Activated CD4-positive, alpha-beta T cell treated with anti-CD3 and anti-CD28 coated beads, Interleukin-2, Interleukin-6, amounts not matched to agents 100 ng/mL and 50 ng/mL, durations not matched to agents 16 hours and 8 hours (primary cell): ENCODE measurements at places on chromosomes 1 and 21.
A peak's percentile ranks its signal among the peaks of the same experiment; 100 is the strongest.

DNA sequence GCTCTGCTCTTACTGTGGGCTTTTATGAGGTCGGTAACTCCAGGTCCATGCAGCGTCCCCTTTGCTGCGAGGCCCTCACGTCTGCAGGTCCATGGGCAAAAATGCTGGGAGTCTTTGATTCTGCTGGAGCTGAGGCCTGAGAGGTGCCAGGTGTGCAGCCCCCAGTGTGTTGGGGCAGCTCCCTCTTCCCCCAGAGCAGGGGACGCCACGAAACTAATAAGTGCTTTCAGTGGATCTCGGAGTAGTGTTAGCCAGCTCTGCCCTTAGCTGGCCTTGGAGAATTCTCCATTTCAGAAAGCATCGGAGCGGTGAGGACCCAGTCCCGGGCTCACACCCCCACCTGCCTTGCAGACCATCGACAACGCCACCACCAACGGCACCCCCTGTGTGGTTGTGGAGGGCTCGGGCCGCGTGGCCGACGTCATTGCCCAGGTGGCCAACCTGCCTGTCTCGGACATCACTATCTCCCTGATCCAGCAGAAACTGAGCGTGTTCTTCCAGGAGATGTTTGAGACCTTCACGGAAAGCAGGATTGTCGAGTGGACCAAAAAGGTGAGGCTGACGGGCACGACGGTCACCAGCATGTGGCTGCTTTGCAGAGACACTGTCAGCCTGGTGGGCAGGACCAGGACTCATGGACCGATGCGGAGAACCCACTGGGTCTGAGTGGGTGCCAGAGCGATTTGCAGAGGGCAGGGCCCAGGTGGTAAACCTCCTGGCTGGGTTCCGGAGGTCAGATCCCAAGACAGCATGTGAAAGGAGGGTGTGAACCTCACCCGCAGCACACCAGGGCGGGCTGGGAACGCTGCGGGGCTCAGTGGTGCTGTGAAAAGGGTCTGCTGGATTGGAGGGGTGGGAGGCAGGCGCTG lies 25.5 kb downstream of the TRPM2 start:
- DNase-seq, result no peak

DNA sequence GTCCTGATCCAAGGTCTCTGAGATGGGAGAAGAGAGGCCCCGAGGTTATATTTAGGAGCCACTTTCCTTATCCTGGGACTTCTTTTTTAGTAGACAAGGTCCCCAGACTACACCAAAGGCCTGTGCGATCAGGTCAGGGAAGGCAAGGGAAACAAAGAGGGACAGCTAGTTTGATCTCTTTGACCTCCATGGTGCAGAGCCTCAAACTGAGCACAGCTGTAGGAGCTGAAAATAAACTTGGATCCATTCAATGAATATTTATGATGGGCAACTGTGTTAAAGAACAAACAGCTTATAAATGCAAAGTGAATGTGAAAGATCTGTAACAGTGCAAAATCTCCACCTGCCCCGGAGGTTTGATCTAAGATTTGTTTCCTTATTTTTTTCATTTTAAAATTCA lies 256.6 kb downstream of the DYRK1A start:
- no peak for DNase-seq

DNA sequence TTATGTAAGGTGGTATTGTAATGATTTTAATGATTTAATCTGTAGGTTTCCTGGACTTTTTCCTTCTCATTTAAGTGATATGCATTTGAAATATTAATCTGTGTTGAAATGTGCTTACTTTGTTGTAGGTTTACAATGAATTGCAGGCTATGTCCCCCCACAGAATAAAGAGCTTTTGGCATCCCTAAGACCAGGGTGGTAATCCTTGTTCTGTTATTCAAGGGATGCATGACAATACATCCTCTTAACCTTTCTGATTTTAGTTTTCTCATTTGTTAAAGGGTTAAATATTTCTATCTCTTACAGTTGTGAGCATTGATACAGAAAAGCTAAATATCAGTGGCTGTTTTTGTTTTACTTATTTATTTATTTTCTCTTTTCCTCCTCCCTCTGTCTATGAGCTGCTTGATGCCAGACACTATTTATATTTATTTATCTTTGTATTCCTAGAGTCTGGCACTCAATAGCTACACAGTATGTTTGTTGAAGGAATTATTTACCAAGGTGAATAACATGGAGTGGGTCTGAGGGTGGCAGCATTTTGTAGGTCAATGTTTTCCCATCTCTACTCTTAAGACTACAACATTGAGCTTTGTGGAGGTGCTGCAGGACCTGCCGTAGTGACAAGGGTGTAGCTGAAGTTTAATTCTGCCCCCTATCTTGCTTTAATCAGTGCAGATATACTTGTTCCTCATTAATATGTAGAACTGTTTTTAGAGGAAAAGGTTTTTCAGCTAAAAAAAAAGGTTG lies 19.9 kb upstream of the ADGRL2 start:
- no peak for DNase-seq

DNA sequence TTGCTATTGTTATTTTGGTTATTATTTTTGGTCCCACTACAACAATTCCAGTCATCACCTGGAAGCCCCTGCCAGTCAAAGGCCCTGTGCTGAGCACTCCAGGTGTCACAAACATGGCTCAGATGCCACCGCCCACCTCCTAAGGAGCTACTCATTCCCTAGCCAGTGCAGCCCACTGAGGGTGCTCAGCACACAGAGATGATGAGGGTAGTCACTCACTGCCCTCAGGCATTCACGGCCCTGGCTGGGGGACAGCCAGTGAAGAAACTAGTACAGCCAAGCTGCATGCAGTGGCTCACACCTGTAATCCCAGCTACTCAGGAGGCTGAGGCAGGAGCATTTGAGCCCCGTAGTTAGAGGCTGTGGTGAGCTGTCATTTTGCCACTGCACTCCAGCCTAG lies 42.3 kb downstream of the NIPAL3 start:
- no peak for DNase-seq

GRCh38 chr1:188027613-188028012 lies 1198.9 kb downstream of the PLA2G4A start:
- peak; percentile 1 for DNase-seq

DNA sequence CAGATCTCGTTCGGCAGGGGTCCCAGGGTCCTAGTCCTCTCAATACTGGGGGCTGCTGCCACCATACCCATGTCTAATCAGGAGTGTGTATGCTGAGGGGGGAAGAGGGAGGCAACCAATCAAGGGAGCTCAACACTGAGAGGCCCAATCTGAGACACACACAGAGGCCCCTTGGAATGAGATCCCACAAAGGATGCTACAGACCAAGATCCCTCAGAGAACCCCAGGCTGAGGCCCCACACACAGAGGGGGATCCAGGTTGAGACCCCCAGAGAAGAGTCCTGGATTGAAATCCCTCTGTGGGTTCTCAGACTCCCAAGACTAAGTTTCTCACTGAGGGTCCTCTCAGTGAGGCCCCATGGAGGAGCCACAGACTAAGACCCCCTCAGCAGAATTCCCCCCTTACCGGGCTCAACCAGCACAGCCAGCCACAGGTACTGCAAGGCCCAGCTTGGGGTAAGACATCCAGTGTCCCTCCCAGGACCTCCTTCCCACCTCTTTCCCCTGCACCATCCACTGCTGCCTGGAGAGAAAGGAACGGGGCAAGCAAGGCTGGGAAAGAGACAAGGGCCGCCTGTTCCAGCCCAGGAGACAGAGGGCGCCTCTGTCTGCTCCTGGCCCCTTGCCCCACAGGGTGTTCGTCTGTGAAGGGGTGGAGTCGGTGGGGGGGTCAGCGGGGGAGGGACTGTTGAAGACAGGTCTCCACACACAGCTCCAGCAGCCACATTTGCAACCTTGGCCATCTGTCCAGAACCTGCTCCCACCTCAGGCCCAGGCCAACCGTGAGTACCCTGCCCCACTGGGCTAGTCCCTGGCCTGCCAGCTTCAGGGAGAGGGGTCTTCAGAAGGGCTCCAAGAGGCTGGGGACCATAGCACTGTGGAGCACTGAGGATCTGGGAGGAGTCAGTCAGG lies at the start of gene S100A1:
Gene S100A1, plus strand, starts transcription at position 720 of the 912 bp plus-strand sequence. CDS start 2,088 bp downstream, outside the sequence.
- DNase-seq, result no peak

GRCh38 chr1:50923564-50923963 lies 36.5 kb downstream of the FAF1 start:
- no peak for DNase-seq

GRCh38 chr1:165454091-165454610 lies 9.2 kb upstream of the RXRG start:
- no peak for DNase-seq

GRCh38 chr1:234735476-234735875 lies 125.5 kb upstream of the IRF2BP2 start:
- no peak for DNase-seq

DNA sequence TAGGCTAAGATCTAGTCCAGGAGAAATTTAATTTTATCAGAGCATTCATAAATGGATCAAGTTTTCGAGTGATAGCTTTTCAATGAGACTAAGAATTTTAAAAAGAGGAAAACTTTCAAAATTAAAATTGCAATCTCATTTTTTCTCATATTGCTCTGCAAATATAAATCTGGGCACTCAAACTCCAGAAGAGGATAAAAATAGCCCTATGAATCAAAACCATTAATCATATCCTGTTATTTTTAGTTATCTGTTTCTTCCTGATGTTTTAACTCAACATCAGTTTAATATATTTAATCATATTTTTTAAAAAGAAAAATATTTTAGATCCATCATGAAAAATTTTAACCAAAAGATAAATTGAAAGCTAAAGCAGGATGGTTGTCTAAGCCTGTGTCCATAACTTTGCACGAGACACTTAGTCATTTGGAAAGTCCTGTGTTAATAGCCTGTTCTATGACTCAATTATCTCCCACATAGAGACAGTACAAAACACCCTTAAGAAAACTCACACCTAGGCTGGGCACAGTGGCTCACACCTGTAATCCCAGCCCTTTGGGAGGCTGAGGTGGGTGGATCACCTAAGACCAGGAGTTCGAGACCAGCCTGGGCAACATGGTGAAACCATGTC lies 17.1 kb upstream of the PRRC2C start:
- peak; percentile 36 for DNase-seq

DNA sequence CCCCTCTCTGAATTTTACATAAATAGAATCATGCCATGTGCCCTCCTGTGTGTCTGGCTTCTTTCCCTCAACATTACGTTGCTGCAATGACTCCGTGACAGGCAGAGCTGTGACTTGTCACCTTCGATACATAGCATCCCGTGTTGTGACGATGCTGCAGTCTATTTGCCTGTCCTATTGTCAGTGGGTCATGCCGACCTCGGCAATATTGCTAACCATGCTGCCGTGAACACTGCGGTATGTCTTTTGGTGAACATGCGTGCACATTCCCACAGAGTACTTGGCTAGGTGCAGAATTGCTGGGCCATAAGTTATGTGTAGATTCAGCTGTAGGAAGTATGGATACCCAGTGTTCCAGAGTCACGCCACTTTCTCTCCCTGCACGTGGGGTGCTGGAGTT lies 36.3 kb upstream of the TTC34 start:
- no peak for DNase-seq

GRCh38 chr1:31764312-31765040 lies at the start of gene ADGRB2:
ADGRB2 (minus strand) TSS chr1:31764340; CDS start chr1:31757221, 7,119 bp downstream.
- no peak for DNase-seq

DNA sequence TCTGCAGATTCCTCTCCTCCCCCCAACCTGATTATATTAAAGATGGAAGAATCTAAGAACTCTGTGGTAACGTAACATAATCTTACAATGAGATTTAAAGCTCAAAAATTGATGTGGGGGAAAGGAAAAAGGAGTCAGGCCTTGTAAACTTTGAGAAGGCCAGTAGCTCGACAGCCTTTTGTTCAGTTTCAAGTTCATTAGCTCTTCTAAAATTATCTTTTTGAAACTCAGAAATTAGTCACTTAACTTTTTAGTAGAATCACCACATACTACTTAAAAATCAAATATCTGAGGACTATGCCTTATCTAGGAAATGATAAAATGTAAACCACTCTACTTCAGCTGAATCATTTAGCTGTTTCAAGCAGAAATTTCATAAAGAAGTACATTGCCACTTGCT lies 996.2 kb downstream of the AMY1C start:
- DNase-seq, result no peak

DNA sequence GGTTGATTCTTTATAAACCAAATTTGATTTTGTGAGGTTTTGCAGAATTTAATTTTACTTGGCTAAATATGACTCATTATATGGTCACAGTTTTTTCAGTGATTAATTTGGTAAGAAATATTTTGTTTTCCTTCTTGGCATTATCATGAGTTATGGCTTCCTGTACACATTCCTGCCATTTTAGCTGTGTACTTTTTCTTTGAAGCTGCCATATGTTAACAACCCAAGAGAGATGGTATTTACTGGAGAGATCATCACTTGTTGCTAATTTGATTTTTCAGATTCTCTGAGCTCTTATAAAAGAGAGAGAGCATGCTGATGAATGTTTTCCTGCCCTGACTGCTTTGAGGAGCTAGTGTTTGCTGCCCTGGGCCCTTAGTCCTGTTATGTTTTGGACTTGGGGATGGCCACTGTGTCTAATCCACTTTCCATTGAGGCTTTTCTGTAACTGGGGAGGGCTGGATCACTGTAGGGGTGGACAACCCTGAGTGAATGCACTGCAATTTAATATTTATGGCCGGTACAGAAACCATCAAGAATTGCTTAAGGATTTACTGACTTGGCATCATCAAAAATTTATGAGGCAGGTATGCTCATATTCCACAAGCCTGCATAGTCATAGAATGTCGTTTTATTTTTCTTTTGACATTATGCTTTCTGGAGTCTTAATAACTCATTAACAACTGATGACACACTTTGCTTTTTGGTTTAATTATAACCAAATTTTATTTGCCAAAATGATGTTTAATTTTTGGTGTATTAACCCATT lies 200.9 kb downstream of the DISC1 start:
- no peak for DNase-seq
